Osteocyte (in vitro differentiated cells): ENCODE measurements at places on chromosomes 2 and 18.

DNA sequence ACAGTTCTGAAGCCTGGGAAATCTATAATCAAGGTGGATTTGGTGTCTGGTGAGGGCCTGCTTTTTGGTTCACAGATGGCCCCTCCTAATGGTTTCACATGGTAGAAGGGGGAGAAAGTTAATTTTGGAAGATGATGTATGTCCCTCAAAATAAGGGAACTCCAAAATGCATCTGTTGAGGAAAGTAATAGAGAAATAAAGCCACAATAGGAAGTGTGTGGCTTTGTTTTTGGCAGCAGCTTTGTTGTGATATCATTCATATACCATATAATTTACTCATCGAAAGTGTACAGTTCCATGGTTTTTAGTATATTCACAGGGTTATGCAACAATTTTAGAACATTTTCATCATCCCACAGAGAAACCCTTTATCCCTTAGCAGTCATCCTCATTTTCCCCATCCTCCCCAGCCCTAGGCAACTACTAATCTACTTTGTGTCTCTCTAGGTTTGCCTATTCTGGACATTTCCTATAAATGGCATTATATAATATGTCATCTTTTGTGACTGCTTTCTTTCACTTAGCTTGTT is 274.0 kb upstream of the FAM98A start:
- DNase-seq = no peak

DNA sequence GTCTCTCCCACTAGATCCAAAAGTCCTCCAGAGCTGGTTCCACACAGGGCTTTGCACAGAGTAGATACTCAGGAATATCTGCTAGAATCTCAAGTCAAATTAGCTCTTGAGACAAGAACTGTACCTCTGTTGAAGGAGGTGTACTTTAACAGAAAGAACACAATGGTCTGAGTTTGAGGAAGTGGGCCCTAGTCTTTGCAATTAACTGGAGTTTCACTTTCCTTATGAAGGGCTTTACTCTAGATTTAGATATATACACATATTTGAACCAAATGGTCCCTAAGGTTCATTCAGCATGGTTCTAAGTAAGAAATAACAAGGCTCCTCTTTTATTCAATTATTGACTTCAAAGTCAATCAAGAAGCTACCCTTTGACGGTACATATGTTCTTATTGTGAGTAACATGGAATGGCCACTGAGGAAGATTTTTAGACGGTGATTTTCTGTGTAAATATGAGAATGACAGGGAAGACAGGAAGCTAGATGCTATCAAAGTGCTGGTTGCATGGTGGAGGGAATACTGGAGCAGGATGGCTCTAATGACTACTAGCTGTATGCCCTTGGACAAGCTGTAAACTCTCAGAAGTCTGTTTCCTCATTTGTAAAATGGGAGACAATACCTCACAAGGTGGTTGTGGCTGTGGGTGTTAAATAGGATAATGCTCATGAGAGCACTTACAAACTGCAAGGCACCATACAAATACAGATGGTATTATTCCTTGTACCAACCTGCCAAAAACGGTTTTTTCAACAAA is 73.5 kb upstream of the SERTAD2 start:
- DNase-seq = no peak

DNA sequence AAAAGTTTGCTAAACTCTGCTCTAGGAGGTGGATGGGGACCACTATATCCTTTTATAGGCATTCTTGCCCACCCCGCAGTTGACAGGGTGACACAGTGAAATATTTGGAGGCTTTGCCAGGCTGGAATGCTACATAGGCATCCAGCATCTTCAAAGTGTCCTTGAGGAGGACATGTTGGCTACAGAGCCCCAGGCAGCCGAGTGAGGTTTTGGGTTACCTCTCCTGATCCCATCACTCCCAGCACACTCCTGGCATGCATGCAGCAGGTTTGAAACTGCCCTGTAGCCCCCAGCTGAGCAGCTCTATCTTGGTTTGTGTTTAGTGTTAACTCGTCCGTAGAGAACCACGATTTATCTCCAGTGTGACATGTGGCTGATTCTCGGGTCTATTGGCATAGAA is 7.3 kb downstream of the FOSL2 start:
- DNase-seq = no peak

GRCh38 chr2:33785201-33786106 is 186.4 kb upstream of the FAM98A start:
- no peak for DNase-seq

GRCh38 chr2:47119001-47119400 is 36.1 kb downstream of the STPG4 start:
- DNase-seq = no peak

DNA sequence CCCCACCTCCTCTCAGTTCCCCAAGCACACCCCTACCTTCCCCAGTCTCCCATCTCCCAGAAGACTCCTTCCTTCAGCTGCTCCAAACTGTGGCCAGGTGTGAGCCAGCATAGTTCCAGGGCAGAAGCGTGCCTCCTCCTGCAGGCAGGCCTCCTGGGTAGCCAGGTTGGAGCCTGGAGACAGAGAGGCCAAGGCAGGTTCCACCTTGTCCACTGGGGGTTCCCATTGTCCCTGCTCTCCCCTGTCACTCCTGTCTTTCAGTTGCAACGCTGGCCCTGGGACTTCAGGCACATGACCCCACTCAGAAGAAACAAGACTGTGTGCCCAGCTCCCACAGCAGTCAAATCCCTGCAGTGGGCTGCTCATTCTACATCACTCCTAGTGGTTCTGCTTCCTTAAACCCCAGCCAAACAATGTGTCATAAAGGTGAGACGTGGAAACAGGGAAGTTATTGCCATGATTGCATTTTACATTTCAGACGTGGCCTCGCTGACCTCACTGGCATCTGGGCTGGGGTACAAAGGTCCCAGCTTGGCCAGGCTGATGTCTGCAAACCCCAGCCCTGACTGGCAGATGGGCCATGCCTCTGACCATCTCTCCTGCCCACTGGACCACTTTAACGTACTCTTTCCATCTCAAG is 96.5 kb upstream of the BOD1L2 start:
- DNase-seq = no peak

DNA sequence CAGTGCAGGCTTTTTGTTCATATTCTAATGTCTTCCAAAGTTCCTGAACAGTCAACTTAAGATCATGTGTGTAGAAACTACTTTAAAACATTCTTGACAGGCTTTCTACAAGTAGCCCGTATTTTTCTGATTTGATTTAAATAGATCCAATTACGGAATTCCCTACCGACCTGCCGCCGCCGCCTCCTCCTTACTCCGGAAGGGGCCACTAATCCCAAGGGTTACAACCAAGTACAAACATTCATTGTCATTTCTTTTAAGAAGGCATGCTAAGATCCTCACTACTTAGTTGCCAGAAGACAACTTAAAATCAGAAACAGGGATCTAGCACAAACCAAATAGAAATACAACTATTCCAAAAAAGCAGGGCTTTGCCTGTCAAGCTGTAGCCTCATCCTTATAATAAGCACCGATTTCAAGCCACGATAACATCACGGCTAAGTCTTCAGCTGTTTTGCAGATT is 784 bp downstream of the WDR33 start:
- DNase-seq = no peak

DNA sequence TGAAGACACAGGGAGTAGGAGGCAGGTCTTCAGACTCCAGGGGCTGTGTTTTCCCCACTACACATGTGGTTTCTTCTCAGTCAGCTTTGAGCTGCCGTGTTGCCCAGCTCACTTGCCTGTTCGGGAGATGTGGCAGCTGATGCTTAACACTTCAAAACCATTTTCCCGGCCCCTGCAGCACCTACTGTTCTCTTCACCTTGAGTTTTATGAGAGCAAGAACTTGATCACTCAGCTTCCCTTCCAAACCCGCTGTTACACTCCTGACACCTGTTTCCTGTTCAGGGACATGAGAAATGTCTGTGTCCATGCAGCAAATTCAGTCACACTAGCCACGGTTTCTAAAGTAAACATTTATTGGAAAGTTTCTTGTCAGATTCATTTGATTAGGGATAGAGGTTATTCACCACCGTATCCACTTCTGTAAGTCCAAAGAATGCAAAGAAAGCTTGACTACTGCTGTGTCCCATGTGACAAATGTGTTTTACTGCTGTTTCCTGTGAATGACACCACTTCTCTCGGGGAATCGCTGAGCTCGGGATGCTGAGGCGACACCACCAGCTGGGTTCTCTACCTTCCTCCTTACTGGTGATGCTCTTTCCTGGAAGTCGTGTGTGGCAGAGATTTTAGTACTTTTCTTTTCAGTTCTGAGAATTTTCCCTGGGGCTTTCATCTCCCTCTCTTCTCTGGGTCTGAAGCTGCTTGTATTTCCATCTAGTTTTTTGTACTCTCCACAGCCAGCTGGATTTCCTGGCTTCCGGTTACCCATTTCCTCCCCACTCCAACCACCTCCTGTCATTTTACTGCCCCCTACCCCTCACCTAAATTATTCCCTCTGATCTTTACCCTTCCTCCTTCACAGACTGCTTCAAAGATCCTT is 91.7 kb downstream of the KLF7 start:
- DNase-seq = no peak
